ENCODE measurements at places on chromosomes 11 and 22.
A peak's percentile ranks its signal among the peaks of the same experiment; 100 is the strongest.

- peak; percentile 51 for DNase-seq
These were observed 19.8 kb upstream of the GNB1L start for GRCh38 chr22:19874307-19875060.

- no peak for DNase-seq
These were observed 624.5 kb downstream of the OPCML start for GRCh38 chr11:132907651-132908413.

- no peak for DNase-seq
These were observed 45.6 kb downstream of the EIF3F start for GRCh38 chr11:8032576-8033304.

- DNase-seq, result no peak
These were observed 114.7 kb upstream of the OR4B1 start for GRCh38 chr11:48101958-48102357.

DNA sequence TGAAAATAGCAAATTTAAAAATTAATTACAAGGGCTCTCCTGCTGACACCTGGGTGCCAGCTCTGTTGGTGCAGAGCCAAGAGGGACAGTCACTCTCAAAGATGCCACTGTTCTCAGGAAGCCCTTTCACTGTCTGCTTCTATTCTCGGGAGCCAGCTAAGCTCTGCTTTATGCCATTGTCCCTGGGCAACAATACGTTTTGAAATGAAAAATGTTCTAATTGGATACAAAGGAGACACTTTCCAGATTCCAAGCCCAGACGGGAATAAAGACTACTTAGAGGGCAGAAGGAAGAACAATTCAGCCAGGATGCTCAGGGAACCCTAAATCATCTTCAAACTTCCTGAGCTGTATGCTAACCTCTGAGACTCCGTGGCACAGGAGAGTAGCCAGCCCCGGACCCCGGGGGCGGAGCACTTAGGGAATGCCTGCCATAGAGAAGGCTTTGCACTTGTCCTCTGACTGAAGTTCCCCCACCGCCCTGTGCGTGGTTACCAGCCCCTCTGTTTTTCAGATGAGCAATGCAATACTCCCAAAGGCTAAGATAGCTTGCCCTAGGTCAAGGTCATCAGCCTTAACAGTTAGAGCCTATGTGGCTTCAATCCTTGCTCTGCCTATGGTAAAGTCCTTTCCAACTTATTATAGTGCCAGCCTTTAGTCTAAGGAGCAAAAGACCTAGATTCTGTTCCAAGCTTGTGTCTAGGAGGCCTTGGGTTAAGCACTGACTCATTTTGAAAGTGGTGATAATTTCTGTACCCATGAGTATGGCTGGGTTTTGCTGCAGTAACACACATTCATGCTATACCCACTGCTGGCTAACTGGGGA is 150.9 kb downstream of the CACNA1I start:
- no peak for DNase-seq

GRCh38 chr11:8717876-8718753 is 35.5 kb downstream of the RPL27A start:
- DNase-seq, result no peak

- DNase-seq, result no peak
These were observed 44.4 kb upstream of the CLDN5 start for GRCh38 chr22:19568337-19569275.

DNA sequence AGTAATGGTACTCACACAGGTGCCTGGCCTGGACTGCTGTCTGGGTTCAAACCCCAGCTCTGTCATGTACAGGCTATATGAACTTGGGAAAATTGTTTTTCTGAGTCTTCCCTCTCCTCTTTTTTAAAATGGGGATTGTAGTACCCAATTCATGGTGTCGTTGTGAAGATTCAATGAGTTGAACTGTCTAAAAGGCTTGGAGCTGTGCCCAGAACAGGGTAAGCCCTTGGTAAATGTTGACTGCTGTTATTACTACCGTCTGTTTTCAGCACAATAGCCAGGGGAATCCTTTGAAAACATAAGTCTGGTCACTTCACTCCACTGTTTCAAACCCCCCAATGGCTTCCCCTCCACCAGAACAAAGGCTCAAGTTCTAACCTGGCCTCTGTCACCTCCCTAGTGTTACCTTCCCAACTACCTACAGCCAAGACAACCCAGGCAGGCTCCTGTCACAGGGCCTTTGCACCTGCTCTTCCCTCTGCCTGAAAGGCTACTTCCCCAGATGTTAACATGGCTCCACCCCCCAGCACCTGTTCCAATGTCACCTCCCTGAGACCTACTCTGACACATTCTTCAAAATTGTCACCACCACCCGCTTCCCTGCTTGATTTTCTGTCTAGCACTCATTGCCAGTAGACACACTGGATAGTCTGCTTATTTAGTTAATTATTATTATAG is 152.8 kb downstream of the CHST1 start:
- DNase-seq, result no peak

DNA sequence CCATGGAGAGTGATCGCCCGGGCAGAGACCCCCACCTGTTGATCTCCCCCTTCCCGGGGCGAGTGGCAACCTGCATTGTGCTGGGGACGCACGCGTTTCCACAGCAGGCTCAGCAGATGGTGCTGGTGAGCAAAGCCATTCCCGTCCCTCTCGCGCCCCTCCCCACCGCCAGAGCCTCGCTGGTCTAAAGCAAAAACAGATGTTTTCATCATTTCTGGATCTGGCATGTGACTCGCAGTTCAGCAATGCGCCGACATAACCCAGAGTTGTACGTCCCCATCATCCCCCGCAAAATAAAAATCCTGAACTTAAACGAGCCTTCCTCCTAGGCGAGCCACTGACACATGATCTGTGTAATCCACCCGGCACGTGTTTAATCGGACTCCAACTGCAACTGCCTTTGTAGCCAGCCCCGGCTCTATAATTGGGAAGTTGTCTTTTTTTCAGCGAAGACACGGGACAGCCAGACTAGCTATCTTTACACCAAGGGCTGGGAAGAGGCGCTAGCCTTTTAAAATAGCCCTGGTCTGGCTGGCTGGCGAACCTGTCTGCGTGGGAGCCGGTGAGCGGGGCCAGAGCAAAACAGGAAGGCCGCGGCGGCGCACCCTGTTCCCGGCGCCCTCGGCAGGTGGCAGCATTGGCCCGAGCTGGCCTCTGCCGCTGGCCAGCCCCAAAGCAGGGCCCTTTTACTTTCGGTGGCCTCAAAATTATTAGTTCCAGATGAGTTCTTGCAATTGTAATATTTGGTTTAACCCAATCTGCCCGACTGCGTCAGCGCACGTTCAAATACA is 203.0 kb upstream of the SORL1-AS1 start:
- peak; percentile 80 for DNase-seq

DNA sequence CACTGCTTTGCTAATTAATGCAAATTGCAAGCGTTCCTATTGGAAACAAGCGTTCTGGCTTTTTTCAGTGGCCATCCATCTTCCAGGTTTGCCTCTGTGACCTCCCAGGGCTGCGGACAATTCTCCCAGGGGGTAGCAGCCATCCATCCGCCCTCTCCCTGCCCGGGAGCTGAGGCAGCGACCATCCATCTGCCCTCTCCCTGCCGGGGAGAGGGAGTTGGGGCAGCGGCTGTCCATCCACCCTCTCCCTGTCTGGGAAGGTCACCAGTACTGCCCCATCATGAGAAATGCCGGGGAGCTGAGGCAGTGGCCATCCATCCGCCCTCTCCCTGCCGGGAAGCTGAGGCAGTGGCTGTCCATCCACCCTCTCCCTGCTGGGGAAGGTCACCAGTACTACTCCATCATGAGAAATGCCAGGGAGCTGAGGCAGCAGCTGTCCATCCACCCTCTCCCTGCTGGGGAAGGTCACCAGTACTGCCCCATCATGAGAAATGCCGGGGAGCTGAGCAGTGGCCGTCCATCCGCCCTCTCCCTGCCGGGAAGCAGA is 394.7 kb downstream of the BRD1 start:
- DNase-seq, result no peak

- DNase-seq, result no peak
These were observed 71.0 kb downstream of the SPECC1L start for GRCh38 chr22:24341627-24342026.

DNA sequence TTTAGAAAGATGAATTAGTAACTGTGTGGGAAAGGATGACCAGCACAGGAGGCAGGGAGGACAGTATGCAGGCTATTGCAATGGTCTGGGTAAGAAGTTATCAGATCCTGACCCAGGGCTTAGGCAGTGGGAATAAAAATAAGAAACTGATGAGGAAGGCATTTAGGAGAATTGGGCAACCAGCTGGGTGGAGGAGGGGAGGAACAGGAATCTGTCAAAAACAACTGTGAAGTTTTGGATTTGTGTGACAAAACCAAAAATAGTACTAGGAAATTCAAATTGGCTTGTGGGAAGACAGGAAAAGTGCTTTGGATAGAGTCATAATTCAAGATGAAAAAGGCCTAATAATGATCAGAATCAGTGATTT is 27.9 kb downstream of the MMP13 start:
- DNase-seq, result no peak

DNA sequence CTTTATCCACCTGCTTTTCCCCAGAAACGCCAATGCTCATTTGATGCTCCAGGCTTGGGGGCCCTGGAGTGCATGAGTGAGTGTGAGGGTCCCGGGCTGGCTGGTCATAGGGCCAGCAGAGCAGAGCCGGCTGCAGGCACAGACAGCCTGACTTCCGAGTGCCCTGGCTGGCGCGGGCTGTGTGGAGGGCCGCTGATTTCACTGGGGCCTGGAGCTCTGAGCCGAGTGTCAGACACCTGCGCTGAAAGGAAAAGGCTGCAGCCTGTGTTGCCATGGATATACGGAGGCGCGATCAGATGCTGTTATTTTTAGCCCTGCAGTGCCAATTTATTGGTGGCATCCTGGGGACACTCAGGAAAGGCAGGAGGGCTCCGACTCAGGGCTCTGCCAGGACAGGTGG is 87.6 kb downstream of the ST3GAL4 start:
- DNase-seq, result no peak

DNA sequence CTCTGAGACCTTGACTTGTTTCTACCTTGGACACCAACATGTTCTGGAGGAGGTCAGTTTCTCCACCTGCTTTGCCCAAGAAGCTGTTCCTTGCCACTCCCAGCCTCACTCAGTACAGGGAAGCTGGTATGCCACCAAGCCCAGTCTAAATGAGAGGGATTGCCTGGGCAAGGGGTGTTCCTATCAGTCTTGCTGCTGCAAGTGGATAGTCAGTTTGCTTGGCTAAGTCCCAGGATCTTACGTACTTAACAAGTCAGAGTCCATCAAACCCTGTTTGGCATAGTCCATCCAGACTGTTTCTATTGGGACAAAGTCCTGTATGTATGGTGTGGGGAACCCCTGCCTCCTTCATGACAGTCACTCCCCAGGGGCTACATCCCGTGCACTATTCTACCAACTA is 66.6 kb downstream of the RPL27A start:
- DNase-seq, result no peak

GRCh38 chr11:64826578-64827450 is 16.5 kb upstream of the MEN1 start:
- DNase-seq, result no peak

DNA sequence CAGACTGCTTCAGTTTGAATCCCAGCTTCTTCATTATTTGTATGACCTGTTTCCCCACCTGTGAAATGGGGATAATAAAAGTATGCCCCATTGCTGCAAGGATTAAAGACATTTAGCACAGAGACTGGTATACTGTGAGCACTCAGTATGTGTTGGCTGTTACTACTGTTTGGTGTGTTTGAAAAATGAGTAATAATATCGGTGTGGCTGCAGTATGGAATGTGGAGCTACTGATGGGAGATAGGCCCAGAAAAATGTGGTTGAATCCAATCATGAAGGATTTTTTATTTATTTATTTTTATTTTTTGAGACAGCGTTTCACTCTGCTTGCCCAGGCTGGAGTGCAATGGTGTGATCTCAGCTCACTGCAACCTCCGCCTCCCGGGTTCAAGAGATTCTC is 9.1 kb upstream of the C1QTNF4 start:
- no peak for DNase-seq

DNA sequence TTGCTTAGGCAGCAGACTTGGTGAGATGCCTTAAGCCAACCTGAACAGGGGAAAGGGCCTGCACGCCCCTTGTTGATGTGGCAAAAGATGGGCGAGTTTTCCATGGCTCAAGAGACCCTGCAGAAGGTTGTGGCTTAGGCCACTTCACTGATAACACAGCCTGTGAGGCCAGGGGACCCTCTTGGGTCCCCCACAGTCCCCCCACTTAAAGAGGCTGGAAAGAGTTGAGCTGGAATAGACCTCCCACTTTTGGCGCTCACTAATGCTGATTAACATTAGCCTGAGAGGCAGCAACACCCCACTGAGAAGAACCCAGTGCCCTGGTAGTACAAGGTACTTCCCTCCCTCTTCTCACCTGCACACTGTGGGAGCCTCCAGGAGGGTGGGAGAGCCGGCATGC is 107.5 kb downstream of the TRIM29 start:
- no peak for DNase-seq

DNA sequence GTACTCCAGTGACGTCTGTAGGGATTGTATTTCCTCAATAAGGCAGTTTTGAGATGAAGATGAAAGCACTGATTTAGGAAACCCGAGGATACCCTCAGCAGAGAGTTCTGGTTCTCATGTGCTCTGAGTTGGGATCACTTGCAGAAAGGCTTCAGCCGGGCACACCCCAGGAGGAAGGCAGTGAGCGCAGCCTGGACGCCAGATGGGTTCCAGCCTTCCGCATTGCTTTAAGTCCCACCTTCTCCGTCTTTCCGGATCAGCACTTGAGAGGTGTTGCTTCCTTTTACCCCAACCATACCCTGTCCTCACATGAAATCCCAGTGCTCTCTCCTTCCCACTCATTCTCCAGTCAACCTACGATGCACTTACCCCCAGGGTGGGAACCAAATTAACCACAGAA is 239.5 kb upstream of the CADM1 start:
- no peak for DNase-seq

- DNase-seq, result no peak
These were observed 8.4 kb downstream of the MCHR1 start for GRCh38 chr22:40687706-40688105.

DNA sequence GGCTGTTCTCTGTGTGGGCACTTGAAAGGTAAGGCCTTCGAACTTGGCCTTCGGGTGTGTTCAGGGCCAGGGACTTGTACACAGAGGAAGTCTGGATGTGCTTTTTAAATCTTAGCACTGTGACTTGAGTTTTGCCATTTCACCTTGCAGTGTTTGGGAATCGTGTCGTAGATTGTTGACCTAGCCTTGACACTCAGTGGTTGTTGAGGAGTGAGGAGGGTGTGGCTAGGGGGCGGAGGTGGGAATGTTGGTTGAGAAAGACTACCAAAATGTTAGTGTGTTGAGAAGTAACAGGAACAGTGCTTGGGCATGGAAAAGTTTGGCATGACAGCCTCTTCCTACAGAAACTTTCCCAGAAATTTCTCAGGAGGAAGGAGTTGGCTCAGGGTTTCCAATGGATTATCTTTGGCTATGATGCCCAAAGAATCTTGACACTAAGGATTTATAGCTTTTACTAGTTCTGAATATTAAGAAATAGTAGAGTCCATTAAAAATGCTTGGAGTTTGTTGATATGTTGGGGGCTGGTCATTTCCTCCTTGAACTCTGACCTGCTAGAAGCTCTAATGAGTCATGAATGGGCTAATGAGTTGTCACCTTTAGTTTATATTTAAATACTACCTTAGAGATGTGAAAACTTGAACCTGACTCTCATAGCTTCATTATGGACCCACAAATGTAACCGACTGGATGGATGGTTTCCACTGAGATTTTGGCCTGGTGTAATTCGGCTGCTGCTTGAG is 40.6 kb downstream of the BARX2 start:
- no peak for DNase-seq

All from activated CD4-positive, alpha-beta T cell treated with anti-CD3 and anti-CD28 coated beads for 48 hours (primary cell).